Activated CD4-positive, alpha-beta T cell treated with anti-CD3 and anti-CD28 coated beads, Interleukin-2, amount 50 U/mL, for 1 hour (primary cell): ENCODE measurements at places on chromosomes 12 and 14.
A peak's percentile ranks its signal among the peaks of the same experiment; 100 is the strongest.

GRCh38 chr12:76866726-76867125 is 12.1 kb downstream of the CSRP2 start:
- DNase-seq: no peak

DNA sequence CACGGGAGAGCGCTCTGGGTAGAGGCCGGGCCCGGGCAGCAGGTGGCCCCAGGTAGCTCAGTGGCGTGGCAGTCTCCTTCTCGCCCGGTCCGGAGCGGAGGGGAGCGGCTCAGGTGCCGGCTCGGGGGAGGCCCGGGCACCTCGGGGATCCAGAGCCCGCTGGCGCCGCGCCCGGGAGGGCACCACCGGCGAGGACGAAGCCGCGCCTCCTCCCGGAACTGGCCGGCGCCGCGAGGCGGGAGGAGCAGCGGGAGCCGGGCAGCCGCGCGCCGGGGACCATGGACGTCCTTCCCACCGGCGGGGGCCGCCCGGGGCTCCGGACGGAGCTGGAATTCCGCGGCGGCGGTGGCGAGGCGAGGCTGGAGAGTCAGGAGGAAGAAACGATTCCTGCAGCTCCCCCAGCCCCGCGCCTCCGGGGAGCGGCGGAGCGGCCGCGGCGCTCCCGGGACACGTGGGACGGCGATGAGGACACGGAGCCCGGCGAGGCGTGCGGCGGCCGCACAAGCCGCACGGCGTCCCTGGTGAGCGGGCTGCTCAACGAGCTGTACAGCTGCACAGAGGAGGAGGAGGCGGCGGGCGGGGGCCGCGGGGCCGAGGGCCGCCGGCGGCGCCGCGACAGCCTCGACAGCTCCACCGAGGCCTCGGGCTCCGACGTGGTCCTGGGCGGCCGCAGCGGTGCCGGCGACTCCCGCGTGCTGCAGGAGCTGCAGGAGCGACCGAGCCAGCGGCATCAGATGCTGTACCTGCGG is 21.5 kb upstream of the GNS start:
- peak; percentile 4 for DNase-seq

GRCh38 chr14:99772371-99773283 is 20.6 kb upstream of the EML1 start:
- no peak for DNase-seq

- DNase-seq: no peak
These were observed 11.6 kb downstream of the CNOT2 start for GRCh38 chr12:70254846-70255245.

- DNase-seq: no peak
These were observed 156.6 kb downstream of the RPAP3 start for GRCh38 chr12:47549258-47549657.

DNA sequence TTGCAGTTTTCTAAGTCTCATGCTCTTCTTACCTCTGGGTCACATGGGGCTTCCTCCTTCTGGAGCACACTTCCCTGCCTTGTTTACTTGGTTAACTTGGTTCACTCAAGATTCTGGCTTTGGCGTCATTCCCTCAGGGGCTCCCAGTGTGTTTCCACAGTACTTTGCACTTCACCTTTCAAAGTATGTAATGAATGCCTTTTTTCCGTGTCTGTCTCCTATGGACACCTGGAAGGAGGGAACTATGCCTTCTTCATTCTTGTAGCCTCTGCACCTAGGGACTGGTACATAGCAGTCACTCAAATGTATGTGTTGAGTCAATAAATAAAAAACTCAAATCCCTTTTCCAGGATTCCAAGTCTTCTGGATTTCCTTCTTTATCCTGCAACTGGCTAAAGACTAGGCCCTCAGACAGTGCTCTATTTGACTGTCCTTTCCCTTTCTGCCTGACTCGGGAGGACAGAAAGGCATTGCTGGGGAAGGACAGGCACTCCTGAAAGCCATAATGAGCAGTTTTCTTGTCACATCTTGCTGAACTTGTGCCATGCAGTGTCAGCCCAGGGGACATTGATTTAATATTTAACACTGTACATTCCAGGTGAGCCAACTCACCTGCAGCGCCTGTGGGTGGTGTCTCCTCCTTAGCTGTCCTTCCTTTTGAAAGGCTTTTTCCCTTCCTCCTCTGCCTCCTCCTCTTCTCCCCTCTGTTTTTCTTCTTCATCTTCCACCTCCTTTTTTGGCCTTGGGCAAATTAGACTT is 12.8 kb downstream of the MYRFL start:
- DNase-seq: no peak
